ENCODE measurements at places on chromosomes 3 and 15.

DNA sequence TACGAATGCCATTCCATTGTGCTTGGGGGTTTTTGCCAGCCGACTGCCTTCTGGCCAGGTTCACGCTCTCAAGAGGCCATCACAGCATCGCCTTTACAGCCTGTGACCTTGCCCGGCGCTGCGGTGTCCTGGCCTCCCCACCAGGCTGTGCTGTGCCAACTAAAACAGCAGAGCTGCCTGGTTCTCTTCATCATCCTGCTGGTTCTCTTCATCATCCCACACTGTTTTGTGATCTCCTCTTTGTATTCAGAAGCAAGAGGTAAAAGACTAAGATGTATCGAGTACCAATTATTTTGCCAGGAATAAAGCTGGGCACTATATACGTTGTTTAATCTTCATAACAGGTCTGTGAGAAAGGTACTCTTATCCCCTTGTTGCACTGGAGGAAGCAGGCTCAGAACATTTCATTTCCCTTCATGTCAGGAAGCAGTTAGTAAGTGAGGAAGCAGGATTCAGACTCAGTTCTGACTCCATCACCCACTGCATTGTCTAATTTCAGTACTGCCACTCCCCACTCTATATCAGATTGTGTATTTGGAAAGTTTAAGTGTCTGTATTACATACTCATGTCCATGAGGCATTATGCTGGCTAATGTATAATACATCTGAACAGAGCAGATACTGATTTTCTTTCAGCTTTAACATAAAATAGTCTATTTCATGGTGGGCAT, 92.7 kb downstream of the LRRC28 start:
- no peak for DNase-seq

- no peak for DNase-seq
Measured at GRCh38 chr3:29936054-29936453, 655.2 kb downstream of the RBMS3 start.

DNA sequence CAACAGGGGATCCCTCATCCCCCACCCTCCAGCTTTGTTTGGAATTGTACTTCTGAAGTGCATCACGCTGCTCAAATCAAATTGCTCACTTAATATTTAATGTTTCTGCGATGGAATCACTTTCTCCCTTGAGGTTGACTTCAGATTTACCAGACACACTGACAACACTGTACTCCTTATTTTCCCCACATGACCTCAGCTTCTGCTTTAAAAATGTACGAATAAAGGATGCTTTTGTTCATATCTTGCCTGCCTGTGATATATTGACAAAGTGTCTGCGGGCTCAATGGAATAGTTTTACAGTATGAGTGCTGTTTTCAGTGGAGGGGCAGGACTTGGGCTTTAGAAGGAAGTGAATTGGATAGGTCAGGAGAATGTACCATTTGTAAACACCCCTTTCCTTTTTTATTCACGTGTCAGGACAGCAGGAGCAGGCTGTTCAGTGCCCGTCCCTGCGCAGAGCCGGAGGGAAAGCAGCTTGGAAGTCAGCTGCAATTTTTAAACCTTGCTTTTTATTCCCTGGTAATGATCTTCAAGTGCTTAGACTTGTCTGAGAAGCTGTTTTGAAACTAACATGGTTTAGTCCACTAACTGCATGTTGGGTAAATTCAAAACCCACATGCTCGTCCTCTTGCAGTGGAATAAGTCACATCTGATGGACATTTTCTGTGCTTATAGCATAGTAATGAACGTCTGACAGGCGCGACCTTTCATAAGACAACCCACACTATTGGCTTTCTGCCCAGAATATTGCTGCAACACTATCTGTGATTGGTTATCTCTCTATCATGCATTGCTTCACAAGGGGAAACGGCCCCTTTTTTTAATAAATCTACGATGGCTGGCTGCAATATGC, 29.9 kb downstream of the MBNL1 start:
- DNase-seq, result peak; percentile 88

DNA sequence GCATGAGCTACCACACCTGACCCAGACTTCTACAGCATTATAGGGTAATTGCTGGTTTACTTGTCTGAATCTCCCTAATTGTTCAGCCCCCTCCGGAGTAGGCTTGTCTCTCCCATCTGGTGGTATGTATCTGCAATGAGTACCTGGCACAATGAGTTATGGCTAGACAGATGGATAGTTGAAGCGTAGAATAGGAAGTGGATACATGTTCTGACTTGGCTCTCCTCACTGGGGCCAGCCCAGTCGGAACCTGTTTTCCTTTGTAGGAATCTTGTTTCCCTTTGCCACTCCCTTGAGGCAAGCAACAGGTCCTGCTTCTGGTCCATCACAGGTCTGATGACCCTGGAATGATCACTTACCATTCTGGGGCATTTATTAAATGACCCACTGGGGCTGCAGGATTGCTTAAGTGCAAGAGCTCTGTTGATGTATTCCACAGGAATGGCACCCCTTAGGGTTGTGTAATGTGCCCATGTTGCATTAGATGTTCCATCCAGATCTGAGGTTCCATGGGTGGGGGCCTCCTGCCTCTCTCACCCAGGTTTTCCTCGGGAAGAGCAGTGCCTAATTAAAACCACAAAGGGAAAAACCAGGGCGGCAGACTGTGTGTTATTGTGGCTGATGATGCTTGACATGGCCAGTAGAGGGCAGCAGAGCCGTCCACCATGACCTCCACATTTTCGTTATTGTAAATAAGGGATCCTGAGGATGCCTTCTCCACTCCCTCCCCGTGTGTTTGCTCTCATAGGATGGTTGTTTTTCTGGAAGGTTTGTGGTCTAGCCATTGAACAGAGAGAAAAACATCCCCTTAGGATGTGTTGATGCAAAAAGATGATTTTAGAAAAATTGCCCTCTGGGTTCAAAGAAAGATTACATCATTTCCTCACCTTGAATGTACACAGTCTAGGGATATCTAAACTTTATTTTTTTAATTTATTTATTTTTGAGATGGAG, 58.0 kb downstream of the CMTM8 start:
- DNase-seq, result peak; percentile 53

GRCh38 chr3:119571230-119571629, 8.1 kb upstream of the ADPRH start:
- DNase-seq, result no peak

DNA sequence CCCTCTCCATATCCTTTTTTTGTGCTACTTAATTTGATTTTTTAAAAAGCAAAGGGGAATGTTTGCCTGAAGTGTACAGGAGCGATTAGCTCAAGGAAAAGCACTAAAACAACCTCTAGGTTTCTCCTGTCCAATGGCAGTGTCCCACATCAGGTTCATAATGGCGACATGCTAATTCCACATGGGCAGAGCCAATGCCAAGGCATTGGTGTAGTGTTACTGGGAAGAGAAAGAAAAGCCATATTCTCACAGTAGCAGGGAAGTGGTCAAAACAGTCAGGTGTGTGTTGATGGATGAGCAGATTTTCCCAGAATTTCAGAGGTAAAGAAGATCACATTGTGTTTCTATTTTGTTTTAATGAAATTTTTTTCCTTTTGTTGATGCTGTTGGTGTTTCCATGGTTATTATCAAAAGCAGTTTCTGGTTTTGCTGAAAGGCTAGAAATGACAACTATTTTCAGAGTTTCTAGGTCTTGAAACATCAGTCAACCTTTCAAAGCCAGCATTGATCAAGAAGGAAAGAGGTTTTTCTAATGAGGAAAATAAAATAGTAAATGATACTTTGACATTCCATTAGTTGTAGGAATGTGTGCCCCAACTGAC, 65.2 kb downstream of the FNDC3B start:
- DNase-seq, result no peak

- no peak for DNase-seq
Measured at GRCh38 chr3:31533169-31534064, 692 bp downstream of the STT3B start.

DNA sequence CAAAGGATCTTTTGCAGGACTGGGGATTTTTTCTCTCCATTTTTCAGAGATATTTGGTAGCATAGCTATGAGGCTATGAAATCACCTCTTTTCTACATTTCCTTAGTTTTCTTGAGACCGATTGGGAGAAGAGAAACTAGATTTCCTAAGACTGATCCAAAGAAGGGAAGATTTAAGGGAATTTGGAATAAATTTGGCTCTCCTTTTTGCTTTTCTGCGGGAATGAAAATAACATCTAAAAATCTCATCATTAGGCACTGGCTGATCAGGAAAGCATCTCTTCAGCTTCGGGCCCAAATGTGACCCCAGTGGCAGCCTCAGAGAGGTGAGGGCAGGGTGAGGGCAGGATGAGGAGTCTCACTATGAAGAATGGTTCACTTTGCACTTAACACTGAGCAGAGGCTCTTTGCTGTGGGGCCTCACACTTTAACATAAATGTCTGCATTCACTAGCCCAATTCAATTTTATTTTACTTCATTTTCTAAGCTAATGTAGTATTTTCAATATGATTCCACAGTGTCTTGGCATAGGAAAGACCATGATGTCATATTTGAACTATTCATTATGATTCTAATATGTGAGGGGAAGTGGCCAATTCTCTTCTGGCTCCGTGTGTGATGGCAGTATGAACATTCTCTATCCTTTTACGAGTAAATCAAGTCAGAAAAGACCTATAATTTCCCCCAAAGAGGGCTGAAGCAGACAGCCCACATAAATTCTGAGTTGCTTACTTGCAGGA, 193.2 kb downstream of the MEX3B start:
- DNase-seq, result no peak

DNA sequence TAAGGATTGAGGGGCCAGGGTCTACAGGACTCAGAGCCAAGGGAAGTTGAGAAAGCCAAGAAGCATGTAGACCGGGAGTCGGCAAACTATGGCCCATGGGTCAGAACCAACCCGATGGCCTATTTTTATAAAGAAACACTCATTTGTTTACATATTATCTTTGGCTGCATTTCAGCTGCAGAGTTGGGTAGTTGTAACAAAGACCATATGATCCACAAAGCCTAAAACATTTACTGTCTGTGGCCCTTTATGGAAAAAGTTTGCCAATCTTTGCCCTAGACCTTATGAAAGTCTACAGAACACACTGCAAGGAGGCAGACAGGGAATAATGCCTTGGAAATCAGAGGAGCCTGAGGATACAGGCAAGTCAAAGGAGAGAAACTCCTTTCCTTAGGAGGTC, 63.2 kb upstream of the MNS1 start:
- DNase-seq, result no peak

GRCh38 chr3:12187448-12188327, 29.0 kb upstream of the TIMP4 start:
- DNase-seq, result no peak

DNA sequence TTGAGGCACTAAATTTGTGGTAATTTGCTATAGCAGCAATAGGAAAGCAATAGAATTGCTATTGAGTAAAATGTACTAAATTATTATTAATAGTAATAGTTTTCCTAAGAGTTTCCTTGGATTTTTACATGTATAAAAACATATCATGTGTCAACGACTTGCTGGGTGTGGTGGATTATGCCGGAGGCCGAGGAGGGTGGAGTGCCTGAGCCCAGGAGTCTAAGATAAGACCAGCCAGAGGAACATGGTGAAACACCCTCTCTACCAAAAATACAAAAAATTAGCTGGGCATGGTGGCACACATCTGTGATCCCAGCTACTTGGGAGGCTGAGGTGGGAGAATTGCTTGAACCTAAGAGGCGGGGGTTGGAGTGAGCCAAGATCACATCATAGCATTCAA, 749.9 kb downstream of the TBL1XR1 start:
- DNase-seq, result no peak

- DNase-seq, result peak; percentile 69
Measured at GRCh38 chr15:90106522-90107117, 4.4 kb upstream of the IDH2 start.

DNA sequence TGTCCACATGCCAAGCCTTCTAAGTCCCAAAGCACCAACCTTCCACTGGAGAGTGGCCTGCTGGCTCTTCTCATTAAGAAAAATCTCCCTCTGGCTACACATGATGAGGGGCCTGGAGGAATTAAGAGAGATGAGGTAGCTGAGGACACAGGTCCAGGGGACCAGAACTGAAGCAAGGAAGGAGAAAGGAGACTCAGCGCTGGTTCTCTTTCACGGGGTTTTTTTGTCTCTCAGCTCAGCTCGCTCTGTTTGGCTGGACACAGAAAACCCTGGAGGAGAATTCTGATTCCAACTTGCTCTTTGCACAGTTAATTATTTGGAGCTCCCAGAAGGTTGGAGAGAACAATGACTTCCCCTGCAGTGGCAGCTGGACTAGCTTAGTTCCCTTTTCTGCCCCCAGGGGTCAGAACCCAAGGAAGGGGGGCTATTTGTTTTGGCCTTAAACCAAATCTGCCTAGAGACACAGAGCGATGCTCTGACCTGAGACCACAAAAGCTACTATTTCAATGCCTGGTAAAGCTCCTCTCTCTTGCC, 507.6 kb downstream of the FHIT start:
- DNase-seq, result peak; percentile 18

GRCh38 chr3:180947761-180948390, 35.4 kb downstream of the FXR1 start:
- DNase-seq, result no peak

DNA sequence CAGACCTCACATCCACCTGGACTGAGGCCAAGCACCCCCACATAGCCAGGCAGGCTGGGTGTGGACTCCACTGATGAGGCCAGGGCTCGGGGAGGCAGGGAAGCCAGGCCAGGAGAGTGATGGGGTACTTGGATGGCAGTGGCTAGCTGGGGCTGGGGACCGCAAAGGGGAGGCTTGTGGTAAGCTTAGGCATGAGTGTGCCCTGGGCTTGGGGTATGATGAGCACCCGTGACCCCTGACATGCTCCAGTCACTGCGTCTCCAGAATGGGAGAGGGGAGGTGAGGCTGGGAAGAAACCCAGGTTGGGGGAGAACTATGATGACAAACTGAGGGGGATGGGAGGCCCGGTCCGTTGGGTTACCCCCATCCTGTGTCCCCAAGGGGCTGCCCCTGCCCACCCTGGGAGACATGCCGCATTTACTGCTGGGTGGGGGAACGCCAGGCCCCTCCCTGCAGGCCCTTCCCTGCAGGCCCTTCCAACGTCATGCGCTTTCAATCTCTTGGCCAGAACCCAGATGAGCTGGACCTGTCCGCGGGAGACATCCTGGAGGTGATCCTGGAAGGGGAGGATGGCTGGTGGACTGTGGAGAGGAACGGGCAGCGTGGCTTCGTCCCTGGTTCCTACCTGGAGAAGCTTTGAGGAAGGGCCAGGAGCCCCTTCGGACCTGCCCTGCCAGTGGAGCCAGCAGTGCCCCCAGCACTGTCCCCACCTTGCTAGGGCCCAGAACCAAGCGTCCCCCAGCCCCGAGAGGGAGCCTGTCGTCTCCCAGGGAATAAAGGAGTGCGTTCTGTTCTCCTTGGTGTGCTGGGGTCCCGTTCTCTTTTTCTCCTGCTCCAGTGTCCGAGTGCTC, 34.1 kb downstream of the TSPAN3 start:
- no peak for DNase-seq

GRCh38 chr3:15015456-15015855, 49.7 kb downstream of the MRPS25 start:
- DNase-seq, result no peak

Measured in SHP77 treated with DMSO at 0.1 percent for 48 hours (cell line).